ENCODE measurements at places on chromosomes 13 and 19.
A peak's percentile ranks its signal among the peaks of the same experiment; 100 is the strongest.

GRCh38 chr13:45792827-45793303 is 58.7 kb downstream of the SIAH3 start:
- H3K27me3 ChIP-seq = no peaks in the 10 kb centered on the region
- H3K27ac ChIP-seq = no peak overlapping the region
- no peaks in the 10 kb centered on the region for H3K4me1 ChIP-seq
- DNase-seq = no peak
- H3K36me3 ChIP-seq = no peaks in the 10 kb centered on the region

DNA sequence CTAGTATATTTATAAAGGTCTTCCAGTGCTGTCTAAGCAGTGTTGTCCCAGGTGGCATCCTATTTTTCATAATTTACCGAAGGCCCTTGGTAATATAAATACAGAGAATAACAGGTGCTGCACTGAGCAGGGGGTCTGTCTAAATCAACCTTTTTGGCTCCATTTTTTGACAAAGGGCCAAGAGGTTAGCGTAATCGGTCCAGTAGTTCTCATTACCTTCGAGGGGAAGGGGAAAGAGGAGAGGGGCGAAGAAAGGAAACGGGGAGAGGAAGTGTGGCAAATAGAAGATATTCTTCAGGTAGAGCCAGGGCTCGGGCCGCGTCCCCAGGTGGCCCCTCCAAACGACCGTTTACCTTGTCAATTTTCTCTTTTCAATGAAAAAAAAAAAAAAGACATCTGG is 749 bp upstream of the PAN3 start:
- H3K27me3 ChIP-seq = no peaks in the 10 kb centered on the region
- H3K4me3 ChIP-seq = peak overlapping the region; percentile 89
- H3K36me3 ChIP-seq = peaks cover 5% of the 10 kb centered on the region
- peak overlapping the region; percentile 98 for H3K27ac ChIP-seq
- peaks cover 36% of the 10 kb centered on the region for H3K4me1 ChIP-seq

DNA sequence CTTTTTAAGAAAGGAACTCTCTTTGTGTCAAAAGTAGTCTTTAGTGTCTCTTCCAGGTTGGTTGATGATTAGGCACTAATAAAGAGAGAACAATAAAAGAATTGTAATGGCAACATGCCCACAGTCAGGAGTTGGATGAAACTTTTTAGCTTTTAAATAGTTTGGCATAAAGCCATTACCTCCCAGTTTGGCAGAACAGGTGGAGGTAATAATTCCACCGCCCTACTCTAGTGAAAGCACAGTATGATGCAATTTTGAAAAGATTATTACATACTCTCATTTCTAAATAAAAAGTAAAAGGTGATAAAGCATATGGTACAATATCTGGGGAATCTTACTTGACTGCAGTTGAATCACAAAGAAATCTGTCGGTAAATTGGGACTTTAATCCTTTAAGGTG is 497.6 kb downstream of the SUCLA2 start:
- no peak overlapping the region for H3K4me3 ChIP-seq
- no peak overlapping the region for H3K27ac ChIP-seq
- H3K36me3 ChIP-seq = no peaks in the 10 kb centered on the region
- no peak for DNase-seq

DNA sequence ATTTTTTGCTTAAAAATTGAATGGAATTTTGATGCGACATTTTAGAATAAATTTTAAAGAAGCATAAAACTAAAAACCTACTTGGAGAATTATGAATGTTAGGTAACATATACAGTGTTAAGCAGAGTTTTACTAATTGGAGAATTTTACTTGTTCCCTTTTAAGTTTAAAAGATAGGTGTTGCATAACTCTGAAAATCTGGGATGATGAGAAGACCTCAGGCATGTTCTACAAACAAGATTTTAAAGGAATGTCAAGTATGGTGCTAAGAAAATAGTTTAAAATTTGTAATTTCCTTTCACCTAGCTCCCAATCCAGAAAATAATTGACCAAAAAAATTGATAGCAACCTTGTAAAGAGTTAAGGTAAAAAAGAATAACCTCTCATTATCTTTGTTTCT is 135.8 kb downstream of the RFC3 start:
- H3K27ac ChIP-seq = no peak overlapping the region
- DNase-seq = no peak
- no peaks in the 10 kb centered on the region for H3K27me3 ChIP-seq
- H3K4me1 ChIP-seq = no peaks in the 10 kb centered on the region

DNA sequence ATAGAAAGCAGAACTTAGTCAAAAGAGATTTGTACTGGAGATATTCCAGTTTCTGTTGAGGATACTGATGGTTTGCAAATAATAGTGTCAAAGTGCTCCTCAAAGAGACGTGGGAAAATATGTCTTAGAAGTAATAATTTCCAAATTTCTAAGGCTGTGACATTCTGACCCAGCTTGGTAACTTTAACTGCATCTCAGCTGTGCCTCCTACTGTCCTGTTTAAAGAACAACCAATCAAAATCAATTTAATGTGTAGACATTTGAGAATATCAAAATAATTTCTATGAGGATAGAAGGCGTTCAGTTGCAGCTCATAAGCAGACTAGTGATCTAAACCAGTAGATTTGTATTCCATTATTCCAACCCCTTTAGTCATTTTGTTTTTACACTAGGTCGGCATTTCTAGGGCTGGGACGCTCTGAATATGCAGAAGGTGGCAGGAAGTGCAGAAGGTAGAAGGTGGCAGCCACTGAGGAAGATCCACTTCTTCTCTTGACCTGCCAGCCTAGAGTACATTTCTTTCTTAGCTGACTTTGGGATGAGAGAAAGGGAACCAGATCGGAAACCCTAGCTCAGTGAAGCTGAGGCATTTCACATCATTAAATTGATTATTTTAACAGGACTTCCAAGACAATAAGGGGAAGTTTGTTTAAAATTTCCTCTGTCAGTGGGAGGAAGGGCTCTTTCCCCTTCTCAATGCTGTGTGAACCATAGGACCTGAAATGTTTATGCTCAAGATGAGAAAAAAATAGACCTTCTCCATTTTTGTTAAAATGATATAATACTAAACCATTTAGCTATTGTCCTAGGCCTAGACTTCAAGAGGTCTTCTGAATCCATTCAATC is 67.5 kb downstream of the COL4A1 start:
- peaks cover 13% of the 10 kb centered on the region for H3K27me3 ChIP-seq
- no peak for DNase-seq
- no peaks in the 10 kb centered on the region for H3K36me3 ChIP-seq
- no peak overlapping the region for H3K4me3 ChIP-seq
- H3K4me1 ChIP-seq = no peaks in the 10 kb centered on the region

DNA sequence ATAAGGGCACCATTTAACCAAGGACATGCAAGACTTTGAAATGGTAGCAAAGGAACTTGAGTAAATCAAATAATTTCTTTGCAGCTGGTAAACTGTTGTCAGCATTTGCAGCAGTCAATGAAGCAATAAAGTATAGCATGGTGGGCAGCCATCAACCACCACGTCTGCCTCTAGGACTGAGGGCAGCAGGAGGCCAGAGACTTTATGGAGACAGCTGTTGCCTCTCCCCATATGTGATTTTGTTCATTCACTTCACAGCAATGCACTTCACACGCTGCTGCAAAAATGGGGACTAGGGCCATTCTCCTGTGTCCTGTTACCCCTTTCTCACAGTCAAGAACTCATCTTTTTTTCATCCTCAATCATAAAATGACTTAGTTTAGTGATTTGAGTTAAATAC is 51.3 kb upstream of the PCDH9 start:
- H3K4me1 ChIP-seq = no peaks in the 10 kb centered on the region
- H3K27me3 ChIP-seq = no peaks in the 10 kb centered on the region
- DNase-seq = no peak
- H3K27ac ChIP-seq = no peak overlapping the region
- no peaks in the 10 kb centered on the region for H3K36me3 ChIP-seq
